Upper lobe of left lung (tissue), 6 donors: ENCODE measurements at places on chromosomes 1 and 21.
A peak's percentile ranks its signal among the peaks of the same experiment; 100 is the strongest.

- no peak for DNase-seq
These were observed 274.4 kb downstream of the PCP4 start for GRCh38 chr21:40141621-40142020.

GRCh38 chr1:55813618-55814017 is 598.5 kb upstream of the USP24 start:
- no peak for DNase-seq

- no peak for DNase-seq
These were observed 450.2 kb downstream of the LMO4 start for GRCh38 chr1:87778896-87779295.

- DNase-seq: peak; percentile 89
These were observed 10.3 kb downstream of the CPLANE2 start for GRCh38 chr1:16226490-16227179.

- DNase-seq: no peak
These were observed 116.4 kb downstream of the PBX1 start for GRCh38 chr1:164675342-164675904.
